Ascending aorta (tissue), 2 donors: ENCODE measurements at places on chromosomes 13 and 19. TPM values are rescaled to one million over a fixed set of nuclear protein-coding genes. Genes with fewer than 3 reads are reported as not detected.

DNA sequence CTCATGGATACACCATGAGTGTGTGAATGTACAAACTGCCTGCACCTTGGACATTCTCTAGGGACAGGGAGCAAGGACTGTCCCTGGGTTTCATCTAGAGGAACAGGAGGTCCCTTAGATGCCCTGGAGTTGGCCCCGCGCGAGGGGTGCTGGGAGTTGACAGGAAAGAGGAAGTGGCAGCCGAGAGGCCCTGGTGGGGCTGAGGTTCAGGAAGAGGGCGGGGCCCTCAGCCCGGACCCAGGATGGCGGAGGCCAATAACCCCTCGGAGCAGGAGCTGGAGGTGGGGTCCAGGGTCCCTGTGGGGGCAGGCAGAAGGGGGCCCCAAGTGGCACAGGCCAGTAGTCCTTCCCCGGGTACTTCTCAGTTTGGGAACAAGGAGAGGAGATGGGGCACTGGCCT is 6.9 kb downstream of the PKN1 start:
- H3K27ac ChIP-seq = no peak overlapping the region
- peaks cover 38% of the 10 kb centered on the region for H3K36me3 ChIP-seq
- H3K4me3 ChIP-seq = peak overlapping the region; percentile 20
- no peaks in the 10 kb centered on the region for H3K27me3 ChIP-seq
- H3K4me1 ChIP-seq = peaks cover 3% of the 10 kb centered on the region

GRCh38 chr13:44867825-44868224 is 121.4 kb downstream of the NUFIP1 start:
- no peak overlapping the region for H3K27ac ChIP-seq
- no peaks in the 10 kb centered on the region for H3K36me3 ChIP-seq
- peaks cover 3% of the 10 kb centered on the region for H3K4me1 ChIP-seq
- DNase-seq = no peak
- H3K27me3 ChIP-seq = no peaks in the 10 kb centered on the region

DNA sequence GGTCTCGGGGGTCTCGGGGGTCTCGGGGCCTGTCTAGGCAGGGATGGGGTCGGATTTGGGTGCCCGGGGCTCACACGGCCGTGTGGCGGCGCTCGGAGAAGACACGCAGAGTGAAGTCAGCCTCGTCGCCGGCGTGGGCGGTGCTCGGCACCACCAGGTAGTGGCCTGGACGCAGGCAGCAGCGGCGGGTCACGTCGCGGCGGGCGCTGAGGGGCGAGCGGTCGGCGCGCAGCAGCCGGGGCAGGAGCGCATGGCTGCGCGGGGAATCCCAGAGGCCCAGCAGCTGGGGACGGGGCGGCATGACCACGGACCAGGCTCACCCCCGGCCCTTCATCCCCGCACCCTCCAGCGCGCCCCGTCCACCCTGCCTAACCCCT is 8.2 kb downstream of the CAPN12 start:
- H3K36me3 ChIP-seq = peaks cover 12% of the 10 kb centered on the region
- H3K4me1 ChIP-seq = peaks cover 6% of the 10 kb centered on the region
- peak overlapping the region; percentile 42 for H3K4me3 ChIP-seq

GRCh38 chr13:52945348-52945747 is 83.3 kb upstream of the OLFM4 start:
- no peaks in the 10 kb centered on the region for H3K4me1 ChIP-seq
- no peaks in the 10 kb centered on the region for H3K27me3 ChIP-seq
- DNase-seq = no peak
- H3K4me3 ChIP-seq = no peak overlapping the region
- no peaks in the 10 kb centered on the region for H3K36me3 ChIP-seq

GRCh38 chr19:45468159-45468651 is 409 bp downstream of the FOSB start:
- DNase-seq = no peak
- H3K4me1 ChIP-seq = peaks cover 16% of the 10 kb centered on the region
- H3K27me3 ChIP-seq = no peaks in the 10 kb centered on the region
- peak overlapping the region; percentile 62 for H3K4me3 ChIP-seq
- H3K36me3 ChIP-seq = no peaks in the 10 kb centered on the region

- H3K36me3 ChIP-seq = no peaks in the 10 kb centered on the region
- H3K4me3 ChIP-seq = no peak overlapping the region
- H3K4me1 ChIP-seq = no peaks in the 10 kb centered on the region
- no peak overlapping the region for H3K27ac ChIP-seq
- no peaks in the 10 kb centered on the region for H3K27me3 ChIP-seq
- DNase-seq = no peak
Measured at GRCh38 chr19:34145741-34146202, 26.5 kb upstream of the LSM14A start.

DNA sequence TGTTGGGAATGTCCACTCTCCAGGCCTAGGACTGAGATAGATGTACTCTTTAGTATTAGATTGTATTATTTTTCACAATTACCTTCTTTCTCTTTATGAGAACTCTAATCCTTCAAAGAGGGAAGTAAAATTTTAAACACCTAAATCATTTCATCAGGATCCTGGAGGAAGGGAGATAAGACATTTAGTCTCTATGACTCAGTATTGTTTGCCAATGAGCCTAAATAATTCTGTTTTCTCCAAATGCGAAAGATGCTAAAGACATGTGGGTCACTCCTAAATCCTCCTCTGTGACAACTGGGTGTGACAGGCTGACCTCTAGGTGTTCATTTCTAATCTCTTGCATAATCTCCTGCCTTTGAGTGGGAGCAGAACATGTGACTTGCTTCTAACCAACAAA is 1736.6 kb upstream of the MIR17HG start:
- no peak overlapping the region for H3K4me3 ChIP-seq
- no peak for DNase-seq
- H3K27me3 ChIP-seq = no peaks in the 10 kb centered on the region
- H3K36me3 ChIP-seq = no peaks in the 10 kb centered on the region

- DNase-seq = no peak
- no peak overlapping the region for H3K4me3 ChIP-seq
- H3K4me1 ChIP-seq = no peaks in the 10 kb centered on the region
- no peaks in the 10 kb centered on the region for H3K27me3 ChIP-seq
- H3K27ac ChIP-seq = no peak overlapping the region
Measured at GRCh38 chr19:50159078-50159477, 4.0 kb downstream of the IZUMO2 start.

GRCh38 chr13:110912651-110913051 is 2.2 kb downstream of the ANKRD10 start:
- H3K27me3 ChIP-seq = no peaks in the 10 kb centered on the region
- H3K36me3 ChIP-seq = peaks cover 14% of the 10 kb centered on the region
- H3K4me3 ChIP-seq = peak overlapping the region; percentile 92
- DNase-seq = no peak
- peaks cover 12% of the 10 kb centered on the region for H3K4me1 ChIP-seq

- no peak overlapping the region for H3K4me3 ChIP-seq
- H3K4me1 ChIP-seq = no peaks in the 10 kb centered on the region
- H3K36me3 ChIP-seq = no peaks in the 10 kb centered on the region
- H3K27ac ChIP-seq = no peak overlapping the region
Measured at GRCh38 chr13:96373597-96373996, 283.7 kb downstream of the HS6ST3 start.

DNA sequence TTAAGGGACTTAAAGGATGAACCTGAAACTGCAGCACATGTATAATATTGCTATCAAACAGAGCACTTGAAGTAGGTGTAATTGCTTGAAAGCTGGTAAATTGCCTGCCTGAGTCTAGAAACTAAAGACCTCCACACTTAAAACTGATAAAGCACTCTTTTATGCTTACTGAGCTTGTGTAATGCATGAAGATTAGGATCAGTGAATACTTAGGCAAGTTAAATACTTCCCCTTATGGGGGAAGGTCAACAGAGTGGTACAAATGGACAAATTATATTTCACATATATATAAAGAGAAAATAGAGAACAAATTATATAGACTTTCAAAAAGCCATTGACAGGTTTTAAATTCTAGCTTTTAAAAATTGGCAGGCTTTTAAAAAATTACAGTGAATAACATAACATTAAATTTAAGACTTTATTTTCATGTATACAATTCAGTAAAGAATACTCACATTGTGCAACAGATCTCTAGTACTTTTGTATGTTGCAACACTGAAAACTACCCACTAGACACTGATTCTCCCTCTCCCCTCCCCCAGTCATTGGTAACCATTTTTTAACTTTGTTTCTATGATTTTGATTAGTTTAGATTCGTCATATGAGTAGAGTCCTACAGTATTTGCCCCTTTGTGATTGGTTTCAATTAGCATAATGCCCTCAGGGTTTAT is 23.9 kb downstream of the PIBF1 start:
- peaks cover 5% of the 10 kb centered on the region for H3K36me3 ChIP-seq
- no peaks in the 10 kb centered on the region for H3K4me1 ChIP-seq
- H3K27ac ChIP-seq = no peak overlapping the region
- no peak overlapping the region for H3K4me3 ChIP-seq
- no peak for DNase-seq

DNA sequence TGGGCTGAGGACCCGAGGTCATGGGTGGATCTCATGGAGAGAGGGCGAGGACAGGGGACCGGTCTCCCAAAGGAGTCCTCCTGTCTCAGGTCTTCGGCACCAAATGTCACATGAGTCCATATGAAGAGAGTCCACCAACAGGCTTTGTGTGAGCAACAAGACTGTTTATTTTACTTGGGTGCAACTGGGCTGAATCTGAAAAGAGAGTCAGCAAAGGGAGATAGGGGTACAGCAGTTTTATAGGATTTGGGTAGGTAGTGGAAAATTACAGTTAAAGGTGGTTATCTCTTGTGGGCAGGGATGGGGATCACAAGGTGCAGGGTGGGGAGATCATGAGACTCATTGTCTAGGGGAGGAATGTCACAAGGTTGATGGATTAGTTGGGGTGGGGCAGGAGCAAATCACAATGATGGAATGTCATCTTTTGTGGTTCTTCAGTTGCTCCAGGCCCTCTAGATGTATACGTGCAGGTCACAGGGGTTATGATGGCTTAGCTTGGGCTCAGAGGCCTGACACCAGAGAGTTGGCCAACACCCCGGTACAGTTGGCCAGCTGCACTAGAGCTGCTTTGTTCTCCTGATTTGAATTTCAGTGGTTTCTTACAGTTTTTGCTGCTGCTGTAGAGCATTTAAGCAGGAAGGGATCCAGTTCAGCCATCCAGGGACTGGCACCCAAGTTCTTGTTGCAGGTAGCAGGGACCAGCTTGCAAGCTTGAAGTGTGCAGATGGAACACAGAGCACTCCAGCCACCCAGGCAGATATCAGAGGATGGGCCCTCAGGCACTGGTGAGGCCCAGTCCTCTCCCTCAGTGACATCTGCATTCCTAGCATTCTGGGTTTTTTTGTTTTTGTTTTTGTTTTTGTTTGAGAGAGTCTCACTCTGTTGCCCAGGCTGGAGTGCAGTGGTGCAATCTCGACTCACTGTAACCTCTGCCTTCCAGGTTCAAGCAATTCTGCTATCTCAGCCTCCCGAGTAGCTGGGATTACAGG is 26.4 kb upstream of the IGFL1 start:
- no peaks in the 10 kb centered on the region for H3K27me3 ChIP-seq
- no peak for DNase-seq
- no peaks in the 10 kb centered on the region for H3K36me3 ChIP-seq
- no peak overlapping the region for H3K4me3 ChIP-seq
- H3K27ac ChIP-seq = no peak overlapping the region
- no peaks in the 10 kb centered on the region for H3K4me1 ChIP-seq

GRCh38 chr13:42707048-42707447 is 74.3 kb upstream of the FAM216B start:
- H3K36me3 ChIP-seq = no peaks in the 10 kb centered on the region
- no peak for DNase-seq
- no peaks in the 10 kb centered on the region for H3K27me3 ChIP-seq
- no peak overlapping the region for H3K4me3 ChIP-seq
- no peak overlapping the region for H3K27ac ChIP-seq

- H3K36me3 ChIP-seq = peaks cover 35% of the 10 kb centered on the region
- H3K4me1 ChIP-seq = peaks cover 6% of the 10 kb centered on the region
- DNase-seq = no peak
- no peak overlapping the region for H3K27ac ChIP-seq
- no peak overlapping the region for H3K4me3 ChIP-seq
Measured at GRCh38 chr13:113981611-113982295, 7.9 kb upstream of the C13orf46 start.

CD209 gene
- 12.6 TPM for total RNA-seq

TLE6 gene
- total RNA-seq = not detected

TEX101 gene
- not detected for total RNA-seq

CD177 gene
- total RNA-seq = not detected

PVR gene
- total RNA-seq = 61.4 TPM
